ENCODE measurements at places on chromosomes 2 and 18.

- no peak for DNase-seq
These were observed 42.4 kb downstream of the PLCL1 start for GRCh38 chr2:197846777-197847176.

- DNase-seq, result no peak
These were observed 120.7 kb downstream of the TMEM18 start for GRCh38 chr2:556485-556884.

DNA sequence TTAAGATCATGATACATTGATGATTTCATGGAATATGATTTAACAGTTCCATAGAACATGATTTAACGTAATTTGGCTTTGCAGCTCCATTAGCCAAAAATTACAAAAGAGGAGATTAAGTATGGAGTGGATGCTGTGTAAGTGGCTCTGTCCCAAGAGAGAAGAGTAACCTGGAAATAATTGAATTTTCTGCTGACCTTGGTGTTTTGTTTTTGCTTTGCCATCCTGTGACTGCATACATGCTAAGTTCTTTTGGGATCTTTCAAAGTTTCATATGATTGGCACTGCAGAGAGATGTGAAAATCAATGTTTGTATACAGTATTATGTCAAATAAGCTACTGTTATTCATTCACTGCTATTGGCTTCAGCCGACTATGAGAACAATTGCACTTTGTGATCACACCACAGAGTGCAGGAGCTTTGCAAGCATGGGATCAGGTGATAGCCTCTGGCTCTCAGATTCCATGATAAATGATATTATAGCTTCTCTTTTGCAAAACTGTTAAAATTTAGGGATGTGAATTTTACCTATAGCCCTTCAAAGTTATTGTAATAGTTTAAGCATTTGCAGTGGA lies 46.1 kb upstream of the TMEM87B start:
- DNase-seq, result no peak

DNA sequence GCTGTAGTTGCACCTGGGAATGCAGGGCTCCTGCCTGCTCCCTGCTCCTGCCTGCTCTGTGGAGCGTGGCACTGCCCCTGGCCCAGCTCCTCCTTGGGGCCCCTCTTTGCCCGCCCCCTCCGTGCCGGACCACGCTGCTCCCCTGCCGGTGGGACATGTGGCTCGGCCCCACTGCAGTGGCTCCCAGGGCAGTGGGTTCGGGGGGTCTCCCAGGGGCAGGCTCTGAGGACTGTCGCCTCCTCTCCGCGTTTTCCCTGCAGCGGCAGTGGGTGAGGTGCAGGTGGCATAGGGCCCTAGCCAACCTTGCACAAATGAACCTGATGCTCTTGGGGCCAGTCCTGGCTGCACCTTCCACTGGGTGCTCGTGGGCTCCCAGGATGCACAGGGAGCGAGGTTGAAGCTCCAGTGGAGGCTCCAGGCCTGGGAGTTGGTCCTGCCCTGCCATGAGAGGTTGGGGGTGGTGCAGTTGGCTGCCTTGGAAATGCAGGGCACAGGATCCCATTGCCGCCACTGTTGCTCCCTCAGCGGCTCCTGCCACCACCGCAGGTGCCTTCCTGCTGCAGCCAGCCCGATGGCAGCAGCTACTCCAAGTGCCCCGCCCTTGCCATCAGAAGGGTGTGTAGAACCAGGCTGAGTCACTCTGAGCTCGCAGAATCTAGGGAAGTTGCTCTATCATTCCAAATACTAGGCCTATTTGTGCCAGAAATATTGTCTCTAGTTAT lies 313.1 kb upstream of the SYT4 start:
- DNase-seq, result no peak

- DNase-seq, result no peak
These were observed 259.8 kb upstream of the APCDD1 start for GRCh38 chr18:10194592-10194991.

- DNase-seq, result no peak
These were observed 42.0 kb downstream of the ITGA4 start for GRCh38 chr2:181499231-181499630.

DNA sequence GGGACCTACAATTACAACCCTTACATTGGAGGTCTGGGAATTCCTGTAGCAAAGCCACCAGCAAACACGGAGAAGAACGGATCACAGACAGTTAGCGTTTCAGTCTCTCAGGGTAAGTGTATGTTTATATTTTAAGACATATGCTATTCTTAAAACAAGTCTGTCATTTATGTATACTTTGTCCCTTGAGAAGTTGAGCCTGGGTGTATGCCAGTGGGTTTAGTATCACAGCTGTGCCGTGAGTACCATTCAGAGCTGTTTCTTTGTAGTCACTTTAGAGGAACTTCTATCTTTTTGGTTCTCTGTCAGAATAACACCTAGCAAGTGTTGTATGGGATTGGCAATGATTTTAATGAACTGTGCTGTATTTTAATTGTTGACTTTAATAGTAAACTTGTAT lies 125.6 kb downstream of the BIRC6 start:
- DNase-seq, result no peak

GRCh38 chr2:203237346-203238238 lies 1.2 kb upstream of the CYP20A1 start:
- DNase-seq, result no peak

- no peak for DNase-seq
These were observed 46.5 kb downstream of the TMEFF2 start for GRCh38 chr2:192148241-192148619.

GRCh38 chr2:21489080-21489479 lies 365.3 kb downstream of the TDRD15 start:
- DNase-seq, result no peak

DNA sequence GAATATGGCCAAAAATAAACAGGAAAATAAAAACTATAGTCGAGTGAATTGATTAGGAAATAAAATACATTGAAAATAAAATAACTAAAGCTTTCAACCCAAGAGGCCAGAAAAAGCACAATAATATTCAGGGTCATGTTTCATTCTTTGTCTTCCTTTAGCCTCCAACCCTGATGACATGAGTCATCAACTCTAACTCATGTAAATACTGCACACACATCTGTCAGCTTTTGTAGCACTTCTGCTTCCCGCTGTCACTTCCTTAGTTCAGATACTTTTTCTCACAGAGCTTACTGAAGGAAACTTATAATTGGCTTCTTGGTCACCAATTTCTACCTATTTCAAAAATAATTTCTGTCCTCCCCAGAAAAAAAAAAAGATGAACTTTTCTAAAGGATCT lies 112.8 kb downstream of the UPP2 start:
- DNase-seq, result no peak

DNA sequence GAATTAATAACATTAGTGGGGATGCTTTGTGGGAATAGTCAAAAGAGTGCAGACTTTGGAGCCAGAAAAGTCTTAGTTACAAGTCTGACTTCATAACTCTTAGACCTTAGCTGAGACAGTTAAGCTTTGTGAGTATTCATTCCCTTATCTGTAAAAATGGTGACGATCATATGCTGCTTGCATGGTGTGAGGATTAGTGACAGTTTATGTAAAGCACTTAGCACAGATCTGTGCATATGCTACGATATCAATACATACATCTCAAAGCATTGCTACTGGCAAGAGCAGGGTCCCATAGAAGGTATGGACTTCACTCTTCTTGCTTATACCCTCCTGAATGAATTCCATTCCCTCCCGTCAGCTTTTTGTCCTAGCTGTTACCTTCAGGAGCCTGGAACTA lies 56.7 kb upstream of the LYPD6B start:
- no peak for DNase-seq

DNA sequence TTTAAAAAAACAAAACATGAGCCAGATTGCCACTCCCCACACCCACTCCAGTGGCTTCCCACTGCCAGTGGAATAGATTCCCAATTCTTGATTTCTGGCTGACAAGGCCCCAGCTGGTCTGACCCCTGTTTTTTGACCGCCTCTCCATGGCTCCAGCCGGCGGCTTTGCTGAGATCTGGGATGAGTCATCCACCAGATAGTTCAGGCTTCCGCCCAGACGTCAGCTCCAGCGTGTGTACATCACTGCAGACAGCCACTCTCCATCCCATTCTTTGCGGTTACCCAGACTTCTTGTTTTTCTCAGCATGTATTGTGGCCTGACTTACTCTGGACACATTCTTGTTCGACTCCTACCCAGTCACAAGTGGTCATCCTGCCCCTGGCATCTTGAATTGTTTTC lies 227.9 kb downstream of the GBX2 start:
- no peak for DNase-seq

DNA sequence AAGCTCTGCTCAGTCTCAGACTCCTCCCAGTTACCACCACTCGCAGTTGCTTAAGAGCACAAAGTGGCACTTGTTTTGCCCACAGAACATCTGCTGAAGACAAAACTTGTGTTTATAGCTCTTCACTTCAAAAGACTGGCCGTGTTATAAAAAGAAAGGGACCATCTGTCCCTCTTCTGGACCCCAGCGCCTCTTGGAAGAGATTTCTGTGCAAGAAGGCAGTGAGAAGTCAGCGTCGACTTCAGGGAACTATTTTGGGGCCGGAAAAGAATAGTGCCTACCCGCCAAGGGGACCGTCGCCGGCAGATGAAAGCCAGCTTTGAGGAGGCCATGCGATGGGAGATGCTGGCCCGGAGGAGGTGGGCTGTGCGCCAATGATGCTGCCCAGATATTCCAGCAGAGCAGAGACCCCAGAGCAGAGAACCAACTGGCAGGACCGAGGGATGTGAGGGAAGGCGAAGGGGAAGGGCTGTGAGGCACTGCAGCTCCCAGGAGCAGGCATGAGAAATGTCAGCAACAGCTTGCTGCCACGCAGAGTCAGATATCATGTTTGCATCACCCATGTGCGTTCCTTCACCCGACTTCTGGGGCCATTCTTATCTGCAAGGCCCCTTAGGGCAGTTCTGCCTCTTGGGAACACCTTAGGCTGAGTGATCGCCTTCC lies 270.9 kb downstream of the ATAD2B start:
- no peak for DNase-seq

DNA sequence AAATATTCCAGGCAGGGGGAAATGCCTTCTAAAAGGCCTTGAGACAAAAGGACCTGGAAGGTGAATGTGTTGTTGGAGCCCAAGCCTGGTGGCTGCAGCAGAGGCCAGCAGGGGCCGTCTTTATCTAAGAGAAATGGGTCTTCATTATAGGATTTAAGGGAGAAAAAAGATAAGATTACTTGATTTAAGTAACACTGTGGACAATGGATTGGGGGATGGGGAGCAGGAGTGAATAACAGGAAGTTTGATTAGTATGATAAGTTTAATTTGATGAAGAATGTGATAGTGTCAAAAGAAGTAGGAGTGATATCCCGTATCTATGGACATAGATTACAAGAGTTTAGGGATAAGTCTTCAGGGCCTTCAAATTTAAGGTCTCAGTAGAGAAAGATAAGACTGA lies 64.2 kb downstream of the WDR75 start:
- no peak for DNase-seq

GRCh38 chr2:105368759-105369408 lies 30.0 kb downstream of the FHL2 start:
- DNase-seq, result no peak

DNA sequence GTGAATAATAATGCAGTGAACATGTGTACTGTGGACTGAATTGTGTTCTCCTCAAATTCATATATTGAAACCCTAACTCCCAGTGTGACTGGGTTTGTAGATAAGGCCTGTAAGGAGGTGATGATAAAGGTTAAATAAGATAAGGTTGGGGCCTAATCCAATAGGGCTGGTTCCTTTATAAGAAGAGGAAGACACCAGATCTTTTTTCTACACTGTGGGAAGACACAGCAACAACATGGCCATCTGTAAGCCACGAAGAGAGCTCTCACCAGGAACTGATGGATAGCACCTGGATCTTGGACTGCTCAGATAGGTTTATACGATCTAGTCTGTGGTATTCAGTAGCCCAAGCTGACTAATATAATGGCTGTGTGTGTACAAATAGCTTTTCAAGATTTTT lies 66.8 kb downstream of the BMPR2 start:
- DNase-seq, result no peak

DNA sequence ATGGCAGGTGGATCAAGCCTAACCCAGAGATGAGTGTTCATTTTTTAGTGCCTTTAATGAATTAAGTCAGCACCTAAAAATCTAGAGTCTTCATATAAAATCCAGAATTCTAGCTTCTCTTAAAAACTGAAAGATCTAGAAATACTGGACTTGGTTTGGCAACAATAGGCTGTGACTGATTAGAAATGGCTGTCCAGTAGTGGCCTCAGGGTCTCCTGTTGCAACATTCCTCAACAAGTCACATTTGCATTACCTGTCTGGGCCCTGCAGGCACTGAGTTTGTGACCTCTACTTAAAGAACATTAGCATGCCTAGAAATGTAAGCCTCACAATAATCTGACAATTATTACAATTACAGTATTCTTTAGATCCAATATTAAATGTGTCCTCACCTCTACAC lies 33.1 kb downstream of the MBD2 start:
- no peak for DNase-seq

DNA sequence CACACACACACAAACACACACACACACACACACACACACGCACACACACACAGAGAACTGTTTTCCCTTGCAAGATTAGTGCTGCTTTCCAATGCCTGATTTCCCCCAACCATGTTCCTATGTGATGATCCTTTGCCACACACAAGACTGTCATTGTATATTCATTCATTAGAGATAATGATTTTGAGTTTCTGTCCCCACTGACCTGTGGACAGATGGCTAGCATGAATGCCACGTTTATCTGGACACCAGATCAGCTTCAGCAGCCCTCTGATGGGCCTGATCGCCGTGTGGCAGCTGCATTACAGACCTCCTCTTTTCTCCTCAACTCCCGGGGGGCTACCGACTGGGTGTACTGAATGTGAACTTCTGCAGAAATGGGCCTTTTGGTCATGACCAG lies 353.0 kb downstream of the MYCN start:
- no peak for DNase-seq

- no peak for DNase-seq
These were observed 184.4 kb downstream of the MYO3B start for GRCh38 chr2:170362313-170362870.

DNA sequence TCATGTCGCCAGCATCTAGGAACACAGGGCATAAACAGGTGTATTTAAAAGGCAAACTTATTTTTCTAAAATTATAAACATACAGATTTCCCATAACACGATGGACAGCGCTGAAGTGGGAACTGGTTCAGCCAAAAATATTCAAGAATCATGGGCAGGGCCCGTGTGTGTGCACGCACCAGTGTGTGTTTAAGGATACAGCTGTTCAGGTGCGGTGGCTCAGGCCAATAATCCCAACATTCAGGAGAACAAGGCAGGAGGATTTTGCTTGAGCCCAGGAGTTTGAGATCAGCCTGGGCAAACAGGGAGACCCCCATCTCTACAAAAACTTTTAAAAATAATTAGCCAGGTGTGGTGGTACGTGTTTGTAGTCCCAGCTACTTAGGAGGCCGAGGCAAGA lies 288.6 kb upstream of the HDAC4 start:
- no peak for DNase-seq

DNA sequence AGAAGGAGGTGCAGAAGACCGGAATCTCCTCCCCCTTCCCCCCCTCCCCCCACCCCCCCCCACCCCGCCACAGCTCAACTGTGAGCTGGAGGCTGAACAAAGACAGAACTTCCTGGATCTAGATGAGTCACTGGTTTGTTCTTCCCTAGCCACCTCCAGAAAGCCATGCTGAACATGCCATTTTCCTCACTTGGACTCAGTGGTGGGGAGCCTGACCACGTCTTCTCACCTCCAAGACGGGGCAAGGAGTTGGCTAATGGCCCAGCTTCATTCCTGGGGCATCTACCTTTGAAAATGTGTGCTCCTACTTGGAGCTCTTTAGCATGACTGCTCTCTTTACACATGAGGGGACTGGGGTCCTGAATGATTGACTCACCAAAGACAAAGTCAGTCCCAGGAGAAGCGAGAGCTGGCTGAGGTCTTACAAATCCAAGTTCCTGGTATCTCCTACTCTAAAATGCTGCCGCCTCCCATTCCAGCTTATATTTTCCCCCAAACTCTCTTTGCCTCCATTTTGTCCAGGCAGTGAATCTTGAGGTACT lies 22.6 kb upstream of the FZD5 start:
- DNase-seq, result no peak

GRCh38 chr2:240785424-240786335 lies 34.3 kb downstream of the KIF1A start:
- no peak for DNase-seq

Measured in NCI-H510A (cell line).